Cardiac fibroblast (primary cell): ENCODE measurements at places on chromosomes 7 and 10.

DNA sequence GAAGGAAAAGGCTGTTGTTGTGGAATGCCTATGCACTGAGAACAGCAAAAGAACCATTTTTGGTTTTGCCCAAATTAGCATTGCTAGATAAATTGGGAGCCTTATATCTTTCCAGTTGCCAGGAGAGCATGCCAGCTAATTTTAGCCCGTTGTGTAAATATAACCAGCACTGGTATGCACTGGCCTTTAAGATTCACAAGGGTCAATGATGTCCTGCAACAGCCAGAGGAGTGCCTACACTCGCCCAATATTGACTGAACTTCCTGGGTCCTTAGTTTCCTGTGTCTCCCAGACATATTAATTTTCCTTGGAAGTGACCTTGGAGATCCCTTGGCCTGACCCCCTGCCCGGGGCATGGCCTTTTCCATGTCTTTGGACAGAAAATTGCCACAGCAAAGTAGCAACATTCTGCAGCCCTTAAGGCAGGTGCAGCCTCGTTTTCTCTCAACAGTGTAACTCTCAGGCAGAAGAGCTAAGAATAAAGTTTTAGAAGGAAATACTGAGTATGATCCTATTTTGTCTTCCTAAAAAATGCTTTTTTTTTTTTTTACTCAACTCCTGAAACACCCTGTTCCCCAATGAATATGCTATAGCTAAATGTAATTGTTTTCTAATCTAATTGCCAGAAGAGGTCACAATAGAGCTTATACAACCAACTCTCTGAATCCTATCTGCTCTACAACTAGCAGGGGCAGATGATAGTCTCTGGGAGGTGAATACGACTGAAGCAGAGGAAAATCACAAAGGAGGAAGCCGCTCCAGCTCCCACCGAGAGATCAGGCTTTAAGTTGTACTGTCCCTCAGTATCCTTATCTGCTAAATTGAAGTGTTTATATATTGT, 131.9 kb upstream of the PCGF5 start:
- peak; percentile 29 for DNase-seq

- DNase-seq = peak; percentile 91
Measured at GRCh38 chr10:46525177-46525823, 31.2 kb downstream of the GPRIN2 start.

- DNase-seq = no peak
Measured at GRCh38 chr7:21192657-21193056, 235.2 kb upstream of the SP4 start.

DNA sequence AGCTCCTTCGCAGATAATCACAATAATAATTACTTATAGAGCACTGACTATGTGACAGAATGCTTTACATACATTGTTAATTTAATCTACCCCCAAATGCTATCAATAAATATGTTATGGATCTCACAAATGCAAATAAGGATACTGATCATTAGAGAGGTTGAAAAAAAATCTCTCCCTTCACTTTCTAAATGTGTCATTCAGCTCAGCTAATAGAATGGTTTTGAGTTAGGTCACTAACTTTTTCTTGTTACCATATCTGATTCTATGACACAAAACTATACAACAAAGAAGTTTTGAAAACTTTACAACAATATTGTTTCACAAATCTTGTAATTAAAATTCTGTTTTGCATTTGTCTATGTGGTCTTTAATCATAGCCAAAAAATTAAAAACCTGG, 17.4 kb downstream of the NEUROD6 start:
- no peak for DNase-seq

- no peak for DNase-seq
Measured at GRCh38 chr10:80518807-80519360, 18.8 kb upstream of the SH2D4B start.

- no peak for DNase-seq
Measured at GRCh38 chr7:906776-907157, 30.4 kb downstream of the GET4 start.

DNA sequence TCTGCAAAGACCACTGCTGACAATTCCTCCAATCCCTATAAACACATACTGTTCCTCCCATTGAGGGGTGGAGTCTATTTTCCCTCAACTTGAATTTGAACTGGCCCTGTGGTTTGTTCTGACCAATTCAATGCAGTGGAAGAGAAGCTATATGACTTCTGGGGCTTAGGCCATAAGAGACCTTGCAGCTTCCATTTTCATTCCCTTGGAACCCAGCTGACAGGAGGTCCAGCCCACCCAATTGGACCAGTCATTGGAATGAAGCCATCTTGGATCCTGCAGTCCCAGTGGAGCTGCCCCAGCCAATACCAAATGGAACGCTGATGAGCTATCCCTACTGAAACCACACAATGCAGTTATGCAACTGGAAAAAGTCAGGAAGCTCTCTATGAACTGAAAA, 8.9 kb upstream of the TMED4 start:
- peak; percentile 25 for DNase-seq
